CD4-positive, CD25-positive, alpha-beta regulatory T cell (primary cell): ENCODE measurements at places on chromosomes 1 and 21.

DNA sequence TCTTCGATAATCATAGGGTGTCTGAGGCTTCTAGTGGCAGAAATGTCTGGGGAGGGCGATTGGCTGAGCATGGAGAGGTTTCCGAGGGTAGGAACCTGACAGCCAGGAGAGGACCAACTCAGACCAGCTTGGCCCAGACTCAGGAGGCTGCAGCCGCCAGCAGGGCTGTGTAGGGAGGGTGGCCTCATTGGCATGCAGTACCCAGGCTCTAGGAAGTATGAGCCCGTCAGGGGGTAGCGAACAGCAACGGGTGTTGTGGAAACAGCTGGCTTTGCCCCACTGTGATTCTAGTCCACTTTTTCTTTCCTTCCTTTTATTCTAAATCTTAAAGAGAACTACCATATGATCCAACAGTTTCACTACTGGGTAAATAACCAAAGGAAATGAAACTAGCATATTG lies 103.3 kb downstream of the DIRAS3 start:
- DNase-seq = no peak

DNA sequence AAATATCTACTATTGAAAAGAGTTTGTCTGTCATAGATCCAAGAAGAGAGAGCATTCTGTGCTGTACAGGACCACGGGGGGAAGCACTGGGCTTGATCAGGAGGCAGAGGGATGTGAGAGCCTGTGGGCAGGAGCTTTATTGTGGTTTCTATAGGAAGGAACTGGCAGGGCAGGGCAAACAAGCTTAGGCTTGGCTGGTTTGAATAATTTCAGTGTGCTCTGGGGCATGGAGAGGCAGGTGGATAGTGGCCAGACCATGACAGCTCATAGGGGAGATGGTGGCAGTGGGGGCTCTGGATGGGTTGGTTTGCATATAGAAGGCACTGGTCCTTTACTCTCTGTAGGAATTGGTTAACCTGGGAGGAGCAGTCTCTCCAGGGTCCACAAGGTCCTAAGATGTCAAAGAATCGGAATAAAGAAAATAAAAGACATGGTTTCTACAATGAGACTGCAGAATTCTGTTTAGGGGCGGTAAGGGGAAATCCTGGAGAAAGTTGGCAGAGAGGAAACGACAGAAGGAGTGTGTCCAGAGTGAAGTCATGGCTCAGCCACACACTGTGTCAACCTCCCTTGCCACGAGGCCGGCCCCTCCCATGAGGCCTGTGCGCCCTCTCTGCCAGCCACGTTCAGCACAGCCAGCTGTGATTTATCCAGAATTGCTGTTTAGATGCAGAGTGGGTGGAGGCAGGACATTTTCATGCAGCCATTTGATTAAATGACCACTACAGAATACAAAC lies 81.7 kb upstream of the PGBD5 start:
- DNase-seq = no peak

DNA sequence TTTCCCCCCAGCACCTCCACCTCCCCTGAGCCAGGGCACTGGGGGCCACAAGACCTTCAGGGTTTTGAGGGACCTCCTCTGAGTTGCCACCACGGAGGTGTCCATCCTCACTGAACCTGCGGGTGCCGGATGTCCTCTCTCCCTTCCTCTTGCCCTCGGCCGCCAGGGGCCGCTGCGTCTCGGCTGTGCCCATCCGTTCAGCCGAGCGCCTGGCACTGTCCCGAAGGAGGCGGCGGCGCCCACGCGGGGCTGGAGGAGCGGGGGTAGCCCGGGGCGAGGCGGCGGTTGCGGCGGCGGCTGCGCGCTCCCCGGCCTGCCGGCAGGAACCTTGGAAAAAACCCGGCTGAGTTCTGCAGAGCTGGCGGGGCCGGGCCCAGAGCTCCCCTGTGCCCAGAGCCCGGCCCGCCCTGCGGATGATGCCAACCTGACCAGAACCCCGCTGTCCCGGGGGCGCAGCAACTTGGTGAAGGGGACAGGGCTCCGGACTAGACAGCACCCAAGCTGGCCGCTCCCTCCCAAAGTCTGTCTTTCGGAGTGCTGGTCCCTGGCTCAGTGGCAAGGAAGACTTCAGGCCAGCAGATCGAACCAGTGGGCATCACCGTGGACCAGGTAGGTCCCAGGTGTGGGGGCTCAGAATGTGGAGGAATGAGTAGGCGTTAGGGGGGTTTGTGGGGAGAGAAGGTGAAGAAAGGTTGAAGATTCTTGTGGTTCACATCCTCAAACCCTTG lies 3.7 kb upstream of the PPM1J start:
- peak; percentile 69 for DNase-seq

DNA sequence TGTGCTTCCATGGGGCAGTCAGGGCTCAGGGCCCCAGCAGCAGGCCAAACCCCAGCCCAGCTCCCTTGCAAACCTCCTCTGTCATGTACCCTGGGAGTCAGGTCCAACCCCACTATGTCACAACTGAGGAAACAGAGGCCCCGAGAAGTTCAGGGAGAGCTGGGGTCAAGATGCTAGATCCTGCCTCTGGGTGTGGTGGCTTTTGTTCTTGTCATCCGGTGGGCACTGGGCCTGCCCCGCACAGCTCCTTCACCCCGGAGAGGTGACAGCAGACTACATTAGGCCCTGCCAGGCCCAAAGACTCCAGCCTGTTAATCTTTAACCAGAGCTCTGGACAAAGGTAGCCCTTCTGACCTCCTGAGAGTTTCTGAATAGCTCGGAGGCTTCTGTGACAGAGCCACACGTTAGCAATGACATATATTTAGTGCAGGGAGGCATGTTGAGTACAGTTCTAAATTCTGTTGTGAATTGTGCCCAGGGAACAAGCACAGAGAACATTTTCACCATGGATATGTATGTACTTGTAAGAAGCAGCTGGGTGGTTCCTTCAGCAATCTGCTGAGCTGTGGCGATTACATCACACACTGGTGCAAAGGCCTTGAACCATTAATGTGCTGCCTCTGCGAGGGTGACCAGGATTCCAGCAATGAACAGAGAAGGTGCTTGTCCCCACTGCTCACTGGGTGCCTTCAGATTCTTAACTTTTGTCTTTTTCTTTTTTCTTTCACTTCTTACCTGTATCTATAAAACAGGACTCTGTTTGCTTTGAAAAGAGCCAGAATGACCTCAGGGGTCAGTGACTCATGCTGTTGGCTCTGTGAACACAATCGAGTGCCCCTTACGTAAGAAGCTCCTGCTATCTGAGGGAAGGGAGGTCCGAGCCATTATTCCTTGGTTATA lies 102.8 kb downstream of the RHOU start:
- no peak for DNase-seq

GRCh38 chr1:72724951-72725861 lies 442.9 kb upstream of the NEGR1 start:
- DNase-seq = no peak

GRCh38 chr1:184392067-184392466 lies 5.2 kb downstream of the C1orf21 start:
- no peak for DNase-seq

DNA sequence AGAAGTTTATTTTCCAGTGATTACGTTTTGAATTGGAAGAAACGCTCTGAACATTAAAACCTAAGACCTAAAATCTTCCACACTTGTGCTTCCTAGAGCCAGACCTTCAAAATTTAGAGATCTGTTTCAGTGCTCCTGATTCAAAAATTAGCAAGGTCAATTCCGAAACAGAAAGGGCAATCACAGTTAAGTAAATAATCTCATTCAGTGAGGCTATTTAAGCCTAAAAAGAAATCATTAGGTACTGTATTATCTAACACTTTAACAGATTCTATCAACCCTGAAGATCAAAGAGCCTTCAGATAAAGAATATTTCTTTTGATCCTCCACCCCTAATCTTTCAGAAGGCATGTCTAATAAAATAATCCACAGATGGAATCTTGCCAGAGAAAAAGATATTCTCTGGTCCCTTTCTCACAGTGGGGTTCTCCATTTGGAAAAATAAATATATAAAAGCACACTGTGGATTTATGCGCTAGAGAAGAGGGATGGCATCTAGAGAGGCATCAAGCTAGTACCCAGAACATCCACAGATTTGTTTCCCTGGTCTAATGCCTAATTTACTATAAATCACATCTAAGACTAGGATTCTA lies 54.4 kb downstream of the ZZZ3 start:
- no peak for DNase-seq

DNA sequence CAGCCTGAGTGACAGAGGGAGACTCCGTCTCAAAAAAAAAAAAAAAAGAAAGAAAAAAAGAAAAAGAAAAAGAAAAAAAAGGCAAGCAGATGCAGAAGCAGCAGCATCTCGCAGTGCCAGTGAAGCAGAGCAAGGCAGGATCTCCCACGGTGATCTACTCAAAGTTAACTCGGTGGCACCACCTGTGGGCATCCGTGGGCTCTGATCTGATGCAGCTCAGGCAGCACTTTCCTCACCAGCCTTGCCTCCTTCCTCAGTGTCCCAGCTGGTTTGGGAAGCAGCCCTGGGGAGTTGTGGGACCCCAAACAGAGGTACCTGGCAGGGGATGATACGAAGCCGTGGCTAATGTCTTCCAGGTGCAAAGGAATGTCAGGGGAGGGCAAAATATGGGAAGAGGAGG lies 104.3 kb upstream of the KRTAP19-8 start:
- DNase-seq = peak; percentile 37

DNA sequence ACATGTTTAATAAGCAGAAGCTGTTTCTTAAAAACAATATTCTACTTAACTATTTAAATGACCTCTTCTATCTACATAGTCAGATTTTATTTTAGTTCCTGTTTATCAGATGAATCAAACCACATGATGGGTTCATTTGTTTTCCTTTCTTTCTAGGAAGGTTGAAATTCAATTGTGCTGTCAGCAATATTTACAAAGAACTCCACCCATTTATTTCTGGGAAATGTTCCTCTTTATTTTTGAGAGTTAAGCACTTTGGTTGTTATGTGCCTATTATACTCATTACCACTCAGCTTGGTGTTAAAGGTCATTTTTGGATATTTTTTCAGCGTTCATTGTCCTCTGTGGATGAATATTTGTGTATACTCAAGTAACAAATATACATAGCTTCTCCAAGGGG lies 84.9 kb downstream of the C4BPA start:
- DNase-seq = peak; percentile 50

DNA sequence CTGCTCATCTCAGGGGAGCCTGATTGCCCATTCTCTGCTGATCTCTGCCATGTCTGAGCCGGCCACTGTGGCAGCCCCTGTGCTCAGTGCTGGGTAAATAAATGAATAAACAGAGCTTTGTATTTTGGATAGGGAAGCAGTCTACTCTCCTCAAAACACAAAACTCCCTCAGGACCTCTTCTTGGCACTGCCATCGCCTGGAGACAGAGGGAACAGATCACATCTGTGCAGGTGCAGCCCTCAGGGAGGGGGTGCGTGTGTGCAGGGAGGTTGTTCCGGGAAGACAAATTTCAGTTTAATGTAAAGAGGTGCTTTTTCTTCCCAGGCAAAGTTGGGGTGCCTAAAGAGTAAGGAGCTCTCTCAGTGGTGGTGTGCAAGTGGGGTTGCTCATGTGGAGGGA lies 7.7 kb upstream of the FAM167B start:
- DNase-seq = no peak

- DNase-seq = no peak
Observed at GRCh38 chr1:99681583-99681982, 35.7 kb downstream of the PALMD start.

GRCh38 chr1:151347523-151348246 lies 633 bp upstream of the RFX5 start:
- no peak for DNase-seq

DNA sequence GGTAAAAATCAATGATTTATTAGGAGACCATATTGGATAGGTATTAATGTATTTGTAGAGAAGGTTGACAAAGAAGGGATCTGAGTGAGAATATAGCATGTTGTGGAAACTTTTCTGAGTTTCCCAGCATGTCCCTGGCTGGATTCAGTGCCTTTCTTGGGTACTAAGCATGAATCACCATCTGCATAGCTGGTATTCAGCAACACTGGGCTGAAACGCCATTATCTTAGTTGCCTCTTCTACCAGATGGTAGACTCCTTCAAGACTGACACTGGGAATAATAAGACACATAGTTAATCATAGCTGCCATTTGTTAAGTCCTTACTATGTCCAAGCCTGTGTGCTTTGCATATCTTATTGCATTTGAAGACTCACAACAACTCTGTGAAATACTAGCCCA lies 45.5 kb downstream of the ATP5PF start:
- no peak for DNase-seq

DNA sequence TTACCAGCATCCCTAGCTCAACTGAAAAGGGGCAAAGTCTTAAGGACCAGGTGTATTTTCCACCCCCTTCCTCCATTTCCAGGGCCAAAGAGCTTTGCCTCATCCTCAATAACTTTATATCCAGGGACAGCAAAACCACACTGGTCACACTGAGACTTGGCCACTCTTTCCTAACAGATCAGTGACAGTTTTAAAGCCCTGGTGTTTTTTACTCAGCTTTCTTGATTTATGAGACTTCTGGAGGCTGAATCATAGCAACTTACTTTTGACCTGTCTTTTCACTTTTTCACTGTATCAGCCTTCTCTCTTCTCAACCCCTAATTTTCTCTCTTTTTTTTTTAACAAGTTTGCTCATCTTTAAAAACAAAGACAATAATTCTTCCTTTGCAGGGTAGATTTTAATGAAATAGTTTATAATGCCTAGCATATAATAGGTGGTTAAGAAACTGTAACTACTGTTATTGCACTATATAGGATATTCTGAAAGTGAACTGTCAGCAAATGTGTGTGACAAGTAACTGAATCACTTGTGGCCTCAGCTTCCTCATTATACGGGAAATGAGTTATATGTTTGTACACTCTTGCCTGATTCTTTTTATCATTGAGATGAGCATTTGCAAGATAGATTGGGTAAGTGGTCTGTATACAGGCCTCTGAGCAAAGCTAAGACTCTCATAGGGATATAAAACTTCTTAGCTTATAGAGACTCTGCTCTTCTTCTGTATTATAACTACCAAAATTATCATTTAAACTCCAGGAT lies 19.7 kb upstream of the DYNLT5 start:
- DNase-seq = no peak

DNA sequence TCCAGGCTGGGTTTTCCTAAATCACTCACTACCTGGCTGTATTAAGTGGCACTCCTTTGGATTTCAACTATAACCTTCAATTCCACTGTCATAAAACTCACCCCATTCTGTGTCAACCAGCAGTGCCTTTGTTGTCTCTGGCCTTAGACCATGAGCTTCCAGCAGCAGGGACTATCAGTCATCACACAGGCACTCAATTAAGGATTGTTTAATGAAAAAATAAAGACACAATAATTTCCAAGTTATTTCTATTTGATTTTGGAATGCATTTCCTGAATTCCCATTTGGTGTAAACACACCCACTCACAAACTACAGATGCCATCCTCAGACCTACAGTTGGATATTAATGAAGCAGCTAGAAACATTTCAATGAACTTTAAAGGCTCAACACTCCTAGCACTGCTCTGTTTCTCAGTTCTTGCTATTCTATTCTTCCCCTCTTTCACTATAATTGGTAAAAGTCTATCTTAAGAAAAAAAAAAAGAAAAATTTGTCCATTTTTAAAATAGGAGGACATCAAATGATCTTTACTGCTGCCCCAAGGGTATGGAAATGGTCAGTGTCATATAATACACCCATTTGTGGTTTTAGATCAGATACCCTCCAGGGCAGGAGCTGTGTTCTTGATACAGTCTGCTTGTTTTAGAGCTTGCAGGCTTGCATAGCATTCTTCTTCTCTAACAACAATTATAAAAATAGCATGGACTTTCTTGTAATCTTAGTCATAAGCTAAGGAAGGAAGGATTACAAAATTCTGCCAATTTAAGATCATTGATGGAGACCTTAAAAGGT lies 156.4 kb downstream of the PTGER3 start:
- DNase-seq = no peak
